Testis (tissue), 5 donors: ENCODE measurements at places on chromosomes 2 and 18. TPM values are rescaled to one million over a fixed set of nuclear protein-coding genes. Genes with fewer than 3 reads are reported as not detected.

DNA sequence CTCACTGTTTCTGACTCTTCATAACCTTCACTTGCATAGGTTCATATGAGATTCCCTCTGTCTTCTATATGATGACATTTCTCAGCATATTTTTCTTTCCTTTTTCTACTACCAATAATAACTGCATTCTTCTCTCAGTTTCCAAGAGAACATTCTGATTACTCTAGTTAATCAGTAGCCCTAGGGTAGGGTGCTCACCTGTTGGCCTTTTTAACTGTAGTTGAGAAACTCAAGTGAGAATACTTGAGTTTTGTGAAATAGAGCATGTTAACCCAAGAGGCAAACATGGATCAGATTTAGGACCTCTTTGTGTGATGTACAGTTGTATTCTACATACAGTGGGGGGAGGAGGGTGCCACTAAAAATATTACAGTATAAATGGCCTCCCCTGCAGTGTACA, 308.0 kb downstream of the CMPK2 start:
- no peaks in the 10 kb centered on the region for H3K4me1 ChIP-seq
- H3K27me3 ChIP-seq = no peaks in the 10 kb centered on the region
- no peaks in the 10 kb centered on the region for H3K36me3 ChIP-seq
- no peak overlapping the region for H3K4me3 ChIP-seq

DNA sequence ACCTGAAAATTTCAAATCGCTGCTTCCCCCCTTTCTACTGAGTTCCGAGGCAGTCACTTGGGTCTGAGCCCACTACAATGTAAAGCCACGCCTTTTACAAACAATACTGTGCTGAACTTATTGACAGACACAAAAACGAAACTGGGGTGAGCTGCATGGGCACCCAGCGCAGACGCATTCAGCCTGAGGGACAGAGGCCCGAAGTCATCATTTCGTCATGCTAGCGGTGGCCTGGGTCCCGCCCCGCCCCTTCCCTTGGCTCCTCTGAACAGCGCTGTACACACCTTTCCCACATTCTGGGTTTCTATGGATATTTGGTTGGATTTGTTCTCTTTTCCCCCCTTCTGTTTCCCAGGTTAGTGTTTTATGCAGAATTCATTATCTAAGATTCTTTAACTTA, 71.7 kb downstream of the EIPR1 start:
- H3K4me1 ChIP-seq = peaks cover 3% of the 10 kb centered on the region
- no peaks in the 10 kb centered on the region for H3K27me3 ChIP-seq
- H3K36me3 ChIP-seq = no peaks in the 10 kb centered on the region
- no peak for DNase-seq

GRCh38 chr2:235500110-235500760, 6.4 kb downstream of the AGAP1 start:
- H3K4me1 ChIP-seq = peaks cover 11% of the 10 kb centered on the region
- H3K27me3 ChIP-seq = no peaks in the 10 kb centered on the region
- no peak overlapping the region for H3K4me3 ChIP-seq
- no peak overlapping the region for H3K27ac ChIP-seq
- DNase-seq = no peak
- no peaks in the 10 kb centered on the region for H3K36me3 ChIP-seq

Gene LRRTM4
- total RNA-seq = 0.19 TPM

DNA sequence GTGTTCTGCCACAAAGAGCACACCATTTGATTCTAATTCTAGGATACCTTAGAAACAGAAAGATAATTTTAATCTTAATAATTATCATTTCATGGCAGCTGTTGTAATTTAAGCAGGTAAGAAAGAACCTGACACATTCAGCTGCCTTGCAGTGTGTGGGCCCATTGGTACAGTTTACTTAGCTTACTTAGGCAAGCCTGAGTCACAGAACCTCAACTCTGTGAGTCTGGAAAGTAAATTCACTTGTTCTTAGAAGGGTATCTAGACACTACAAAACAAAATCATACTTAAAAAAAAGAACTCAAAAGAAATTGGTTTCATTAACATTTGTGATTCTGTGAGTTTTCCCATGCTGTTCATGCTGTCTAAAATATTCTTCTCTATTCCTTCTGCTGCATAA, 956.3 kb upstream of the SLC39A10 start:
- no peaks in the 10 kb centered on the region for H3K4me1 ChIP-seq
- no peaks in the 10 kb centered on the region for H3K27me3 ChIP-seq
- H3K36me3 ChIP-seq = no peaks in the 10 kb centered on the region
- no peak overlapping the region for H3K4me3 ChIP-seq
- H3K27ac ChIP-seq = no peak overlapping the region
- DNase-seq = no peak
